ENCODE measurements at places on chromosomes 13 and 19.

DNA sequence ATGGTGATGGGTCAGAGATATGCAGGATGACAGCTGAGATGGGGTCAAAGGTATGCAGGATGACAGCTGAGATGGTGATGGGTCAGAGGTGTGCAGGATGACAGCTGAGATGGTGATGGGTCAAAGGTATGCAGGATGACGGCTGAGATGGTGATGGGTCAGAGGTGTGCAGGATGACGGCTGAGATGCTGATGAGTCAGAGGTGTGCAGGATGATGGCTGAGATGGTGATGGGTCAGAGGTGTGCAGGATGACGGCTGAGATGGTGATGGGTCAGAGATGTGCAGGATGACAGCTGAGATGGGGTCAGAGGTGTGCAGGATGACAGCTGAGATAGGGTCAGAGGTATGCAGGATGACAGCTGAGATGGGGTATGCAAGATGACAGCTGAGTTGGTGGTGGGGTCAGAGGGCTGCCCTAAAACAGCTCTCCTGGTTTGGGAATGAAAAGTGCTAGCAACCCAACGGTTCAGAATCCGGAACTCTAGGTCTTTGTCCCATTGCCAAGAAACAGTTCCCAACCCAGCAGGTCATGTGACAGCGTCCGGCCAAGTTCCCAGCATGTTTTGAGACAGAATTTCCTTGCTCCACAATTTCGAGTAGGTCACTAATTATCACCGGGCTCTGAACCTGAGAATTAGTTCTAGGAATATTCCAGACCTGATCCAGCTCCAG is 3.2 kb downstream of the SELENOW start:
- DNase-seq = no peak

GRCh38 chr13:113975416-113975815 is 1.5 kb upstream of the C13orf46 start:
- DNase-seq = no peak

DNA sequence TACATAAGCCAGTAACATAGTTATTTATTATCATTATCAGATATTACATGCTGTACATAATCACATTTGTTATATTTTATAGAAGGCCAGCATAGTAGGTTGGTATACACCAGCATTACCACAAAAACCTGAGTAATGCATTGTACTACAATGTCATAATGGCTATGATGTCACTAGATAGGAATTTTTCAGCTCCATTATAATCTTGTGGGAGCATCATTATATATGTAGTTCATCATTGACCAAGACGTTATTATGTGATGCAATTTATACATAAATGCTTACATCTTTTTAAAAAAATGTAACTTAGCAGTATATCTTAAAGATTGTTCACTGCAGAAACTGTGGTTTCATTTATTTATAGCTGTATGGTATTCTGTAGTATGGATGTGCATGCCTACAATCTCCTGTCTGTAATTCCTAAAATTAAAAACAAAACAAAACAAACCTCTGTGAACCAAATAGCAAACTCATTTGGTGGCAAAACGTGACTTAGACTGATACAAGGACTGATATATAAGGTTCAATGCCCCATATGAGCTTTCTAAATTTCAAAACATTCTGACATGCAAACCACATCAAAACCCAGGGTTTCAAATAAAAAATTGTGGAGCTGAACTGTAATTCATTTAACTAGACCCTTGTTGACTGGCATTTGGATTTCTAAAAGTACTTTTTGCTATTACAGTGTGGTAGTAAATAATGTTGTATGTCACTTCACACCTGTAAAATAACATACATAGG is 250.9 kb downstream of the DLEU7 start:
- no peak for DNase-seq

DNA sequence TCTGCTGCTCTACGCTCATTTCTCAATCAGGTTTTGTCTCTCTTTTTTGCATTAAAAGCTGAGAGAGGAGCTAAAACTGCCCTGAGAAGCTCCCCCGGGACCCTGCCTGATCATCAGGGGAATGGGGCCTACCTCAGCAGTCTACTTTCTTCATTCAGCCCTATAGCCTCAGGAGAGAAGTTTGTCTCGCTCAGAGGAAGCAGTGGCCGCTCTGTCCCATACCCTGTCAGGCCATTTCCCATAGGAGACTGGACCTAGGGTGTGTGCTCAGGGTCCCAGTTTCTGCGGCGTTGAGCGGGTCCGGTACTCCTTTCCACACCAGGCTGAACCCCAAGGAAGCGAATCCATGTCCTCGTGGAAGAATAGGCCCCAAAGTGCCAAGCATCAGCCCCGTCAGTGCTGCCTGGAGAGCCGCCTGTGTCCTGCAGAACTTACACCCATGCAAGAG is 21.7 kb downstream of the UBE2L5 start:
- DNase-seq = no peak

- no peak for DNase-seq
Measured at GRCh38 chr19:52600639-52601024, 30.5 kb downstream of the ZNF701 start.

Measured in NCI-H2171 treated with DMSO at 0.1 percent for 48 hours (cell line).